ENCODE measurements at places on chromosomes 5 and 9.

DNA sequence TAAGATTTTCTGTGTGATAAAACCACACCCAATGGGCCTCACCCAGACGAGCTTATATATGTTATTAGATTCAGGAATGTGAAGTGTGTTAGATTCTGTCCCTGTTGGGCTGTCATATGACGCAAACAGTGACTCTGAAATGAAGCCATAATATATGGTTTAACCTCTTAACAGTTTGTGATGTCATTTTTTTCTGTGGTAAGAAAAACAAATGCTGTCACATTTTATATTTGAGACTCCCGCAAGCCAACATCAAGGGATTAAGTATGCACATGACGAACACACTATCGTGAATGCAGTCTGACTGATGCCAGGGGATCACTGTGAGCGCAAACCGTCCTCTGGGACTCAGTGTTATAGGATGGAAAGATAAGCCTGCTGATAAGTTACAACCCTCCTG, 321.7 kb downstream of the SH3GL2 start:
- DNase-seq = no peak

DNA sequence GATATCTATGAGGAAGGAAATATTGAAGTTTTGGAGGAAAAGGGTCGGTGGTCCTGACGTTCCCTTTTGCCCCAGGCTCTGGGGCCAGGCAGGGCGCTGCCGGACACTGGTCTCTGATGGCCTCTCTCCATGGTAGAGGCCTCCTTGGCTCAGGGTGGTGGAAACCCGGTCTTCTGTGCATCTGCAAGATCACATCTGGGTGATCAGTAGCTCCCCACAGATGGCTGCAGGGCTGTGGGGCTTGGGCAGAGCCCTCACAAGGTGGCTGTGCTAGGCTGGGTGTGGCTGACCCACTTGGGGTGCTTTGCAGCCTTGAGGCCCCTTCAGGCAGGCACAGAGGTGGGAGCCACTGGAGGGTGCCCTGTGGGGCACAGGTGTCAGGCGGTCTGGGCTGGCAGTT, 53.9 kb upstream of the RNU6ATAC start:
- DNase-seq = no peak

- no peak for DNase-seq
Measured at GRCh38 chr5:153987301-153987700, 51.4 kb downstream of the FAM114A2 start.

DNA sequence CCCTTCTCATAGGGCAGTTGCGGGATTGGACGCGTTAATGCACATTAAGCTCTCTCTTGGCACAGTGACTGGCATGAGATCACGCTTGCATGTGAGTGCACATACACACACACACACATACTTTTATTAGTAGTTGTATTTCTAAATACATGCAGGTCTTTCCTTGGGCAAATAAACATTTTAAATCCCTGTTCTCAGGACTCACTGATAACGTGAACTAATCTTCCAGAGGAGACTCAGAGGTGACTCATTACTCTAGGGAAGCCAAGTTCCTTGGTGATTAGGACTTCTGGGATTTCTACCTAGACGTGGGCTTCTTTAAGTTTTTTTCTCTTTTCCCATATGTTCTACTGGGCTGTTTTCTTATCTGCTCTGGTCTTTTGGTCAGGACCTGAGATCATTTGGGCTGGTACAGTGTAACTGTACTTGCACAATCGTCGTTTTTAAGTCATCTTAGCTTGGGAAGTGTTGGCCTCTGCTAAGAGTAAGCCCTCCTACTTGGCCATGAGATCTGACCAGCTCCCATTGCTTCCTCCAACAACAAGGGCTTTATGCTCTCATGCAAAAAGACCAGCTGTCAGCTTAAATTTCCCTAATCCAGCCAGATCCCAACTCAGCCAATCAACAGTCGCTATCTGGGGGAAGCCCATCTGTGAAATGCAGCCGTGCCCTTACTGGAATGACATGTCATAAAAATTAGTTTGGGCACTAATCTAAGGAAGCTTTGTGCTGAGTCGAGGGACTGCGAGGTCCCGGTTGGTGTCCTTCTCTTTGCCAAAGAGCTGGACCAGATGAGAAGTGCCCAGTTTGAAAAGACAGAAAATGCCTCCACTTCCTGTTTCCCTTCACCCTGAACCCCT, 176.4 kb upstream of the ANKRD55 start:
- no peak for DNase-seq

GRCh38 chr5:176739461-176740051, 70.8 kb upstream of the UNC5A start:
- no peak for DNase-seq

DNA sequence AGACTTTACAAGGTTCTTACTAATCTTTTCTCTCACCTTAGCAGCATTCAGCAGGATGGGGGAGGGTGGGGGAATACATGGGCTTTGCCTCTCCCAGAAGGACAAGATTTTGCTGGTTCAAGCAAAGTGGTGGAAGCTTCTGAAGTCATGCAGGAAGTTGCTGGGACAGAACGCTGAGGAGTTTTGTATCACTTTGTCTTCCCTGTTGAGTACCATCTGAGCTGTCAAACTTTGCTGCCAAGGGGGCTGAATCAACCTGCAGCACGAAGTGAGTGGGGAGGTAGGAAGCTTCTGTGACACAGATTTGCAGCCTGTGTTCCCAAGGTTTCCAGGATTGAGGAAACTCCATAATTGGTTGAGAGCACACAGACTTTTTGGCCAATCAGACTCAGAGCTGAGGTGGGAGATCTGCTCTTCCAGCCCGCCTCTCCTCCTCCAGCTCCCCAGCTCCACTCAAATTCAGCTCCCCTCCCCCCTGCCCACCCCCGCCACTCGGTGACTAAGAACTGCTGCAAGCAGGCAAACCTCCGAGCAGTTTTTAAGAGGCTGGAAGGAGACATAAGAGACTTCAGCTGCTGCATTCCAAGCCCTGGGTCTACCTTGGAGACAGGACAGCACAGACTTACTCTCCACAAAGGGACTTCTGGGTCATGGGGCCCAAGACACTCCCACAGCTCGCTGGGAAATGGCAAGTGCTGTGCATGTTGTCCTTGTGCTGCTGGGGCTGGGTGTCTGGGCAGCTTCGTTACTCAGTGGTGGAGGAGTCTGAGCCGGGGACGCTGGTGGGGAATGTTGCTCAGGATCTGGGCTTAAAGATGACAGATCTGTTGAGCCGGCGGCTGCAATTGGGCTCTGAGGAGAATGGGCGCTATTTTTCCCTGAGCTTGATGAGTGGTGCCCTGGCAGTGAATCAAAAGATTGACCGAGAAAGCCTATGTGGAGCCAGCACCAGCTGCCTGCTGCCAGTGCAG, at the start of gene PCDHGC5:
Gene PCDHGC5 (plus strand): TSS at position 491 of the 971 bp plus-strand sequence. CDS start 160 bp downstream, at position 651.
- no peak for DNase-seq

DNA sequence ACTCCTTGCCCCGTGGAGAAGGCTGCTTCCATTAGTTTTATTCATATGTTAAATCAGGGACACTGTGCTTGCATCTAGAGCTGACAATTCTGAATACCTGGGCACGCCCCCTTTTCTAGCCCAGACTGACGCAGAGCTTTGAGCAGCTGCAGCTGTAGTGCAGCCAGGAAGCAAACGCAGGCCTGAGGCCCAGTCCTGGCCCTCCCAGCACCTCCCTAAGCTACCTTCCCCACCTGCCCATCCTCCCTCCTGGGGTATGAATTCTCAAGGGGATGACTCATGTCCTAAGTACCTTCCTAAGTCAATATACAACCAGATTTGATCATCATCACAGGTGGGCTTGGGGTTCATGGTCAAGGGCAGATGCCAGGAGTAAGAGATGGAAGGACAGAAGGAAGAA, 3.5 kb downstream of the PHF19 start:
- no peak for DNase-seq

DNA sequence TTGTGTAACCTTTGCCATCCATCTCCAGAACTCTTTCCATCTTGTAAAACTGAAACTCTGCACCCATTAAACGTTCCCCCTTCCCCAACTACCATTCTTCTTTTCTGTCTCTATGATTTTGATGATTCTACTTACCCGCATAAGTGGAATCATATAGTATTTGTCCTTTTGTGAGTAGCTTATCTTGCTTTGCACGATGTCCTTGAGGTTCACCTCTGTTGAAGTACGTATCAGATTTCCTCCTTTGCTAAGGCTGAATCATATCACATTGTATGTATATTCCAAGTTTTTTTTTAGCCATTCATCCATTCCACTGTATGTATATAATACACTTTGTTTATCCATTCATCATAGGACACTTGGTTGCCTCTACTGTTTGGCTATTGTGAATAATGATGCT, 2.9 kb upstream of the RNF130 start:
- no peak for DNase-seq

DNA sequence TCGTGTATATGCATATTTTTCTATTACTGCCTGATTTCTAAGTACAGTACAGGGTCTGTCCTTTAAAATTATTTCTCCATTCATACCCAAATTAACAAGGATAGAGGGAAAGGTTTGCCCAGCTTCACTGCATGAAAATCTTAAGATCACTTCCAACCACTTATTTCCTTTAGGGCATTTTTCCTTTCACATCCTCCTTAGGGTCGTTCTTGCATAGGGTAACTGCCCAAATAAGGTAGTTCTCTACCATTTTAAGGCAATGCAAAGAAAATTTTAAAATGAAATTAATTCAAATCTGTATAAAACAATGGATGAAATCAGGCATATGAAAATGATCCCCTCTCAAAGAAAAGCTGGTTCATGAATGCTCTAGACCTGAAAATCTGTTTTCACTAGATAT, 4.1 kb upstream of the CDC20B start:
- no peak for DNase-seq

GRCh38 chr5:321726-322251, 275 bp downstream of the AHRR start:
- DNase-seq = no peak

GRCh38 chr5:180970336-180970735, 18.3 kb upstream of the BTNL3 start:
- no peak for DNase-seq

GRCh38 chr5:61002611-61003355, 57.8 kb downstream of the NDUFAF2 start:
- no peak for DNase-seq

DNA sequence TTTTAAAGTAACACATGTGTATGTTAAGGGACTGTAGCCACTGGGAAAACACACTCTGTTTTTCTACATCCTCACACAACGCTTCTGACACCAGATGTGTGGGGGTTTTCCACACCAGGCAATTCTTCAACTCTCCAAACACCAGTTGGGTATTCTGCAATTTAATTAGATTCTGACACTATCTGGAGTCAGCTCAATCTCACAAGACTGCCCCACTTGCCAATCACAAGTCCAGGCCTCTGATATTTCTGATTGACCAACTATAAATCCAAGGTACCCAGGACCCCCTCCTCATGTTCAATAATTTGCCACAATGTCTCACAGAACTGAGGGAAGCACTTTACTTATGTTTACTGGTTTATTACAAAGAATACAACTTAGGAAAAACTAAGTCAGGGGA, 60.5 kb upstream of the CTXN3 start:
- DNase-seq = no peak

DNA sequence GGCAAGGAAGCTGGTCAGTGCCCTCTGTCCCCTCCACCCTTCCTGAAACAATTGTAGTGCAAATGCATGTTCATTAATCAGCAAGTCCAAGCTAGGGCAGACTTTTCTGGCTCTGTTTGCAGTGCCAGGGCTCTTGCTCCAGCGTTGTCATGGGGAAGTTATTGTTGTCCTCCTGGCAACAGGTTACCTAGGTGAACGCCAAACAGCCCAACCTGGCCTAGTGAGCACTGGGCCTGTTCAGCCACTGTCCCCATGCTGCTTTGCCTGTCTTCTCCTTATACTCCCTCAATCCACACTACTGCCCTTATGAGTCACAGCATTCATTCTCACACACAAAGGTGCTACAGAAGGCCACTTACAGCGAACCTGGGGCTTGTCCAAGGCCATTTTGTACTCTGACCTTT, 34.5 kb upstream of the GLIS3 start:
- DNase-seq = no peak

- DNase-seq = no peak
Measured at GRCh38 chr9:71446473-71447411, 321.6 kb downstream of the CEMIP2 start.

DNA sequence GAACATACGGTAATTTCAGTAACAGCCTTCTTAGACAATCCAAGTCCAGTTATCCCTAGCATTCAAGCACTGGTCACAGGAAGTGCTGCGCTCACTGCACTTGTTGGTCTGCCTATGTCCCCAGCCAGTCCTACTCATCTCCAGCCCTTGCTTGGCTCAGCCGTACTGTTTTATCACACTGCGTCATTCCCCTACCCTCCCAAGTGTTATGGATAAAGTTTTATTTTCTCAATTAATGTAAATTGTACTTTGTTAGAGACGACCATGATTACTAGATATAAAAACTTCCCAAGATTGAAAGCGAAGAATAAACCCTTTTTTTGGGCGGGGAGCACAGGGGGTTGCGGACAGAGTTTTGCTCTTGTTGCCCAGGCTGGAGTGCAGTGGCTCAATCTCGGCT, 49.6 kb downstream of the LHFPL2 start:
- no peak for DNase-seq

GRCh38 chr9:5800969-5801738, 31.8 kb downstream of the ERMP1 start:
- DNase-seq = no peak

- DNase-seq = no peak
Measured at GRCh38 chr5:51908215-51908614, 525.0 kb downstream of the ISL1 start.

DNA sequence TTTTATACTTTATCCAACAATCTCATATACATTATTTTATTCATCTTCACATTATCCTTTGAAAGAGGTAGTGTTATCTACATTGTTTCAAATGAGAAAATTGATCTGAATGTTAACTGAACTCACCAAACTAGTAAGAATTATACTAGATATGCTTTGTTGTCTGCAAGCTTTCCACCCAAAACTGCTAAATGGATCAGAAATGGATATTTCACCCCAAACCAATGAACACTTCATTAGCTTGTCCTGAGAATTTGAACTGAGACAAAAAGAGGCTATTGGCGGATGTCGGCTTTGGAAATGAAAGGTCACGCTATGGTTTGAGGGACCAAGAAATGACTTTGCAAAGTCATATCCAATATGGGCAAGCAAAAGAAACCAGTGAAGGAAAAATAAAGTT, 201.9 kb upstream of the TRPM3 start:
- no peak for DNase-seq

DNA sequence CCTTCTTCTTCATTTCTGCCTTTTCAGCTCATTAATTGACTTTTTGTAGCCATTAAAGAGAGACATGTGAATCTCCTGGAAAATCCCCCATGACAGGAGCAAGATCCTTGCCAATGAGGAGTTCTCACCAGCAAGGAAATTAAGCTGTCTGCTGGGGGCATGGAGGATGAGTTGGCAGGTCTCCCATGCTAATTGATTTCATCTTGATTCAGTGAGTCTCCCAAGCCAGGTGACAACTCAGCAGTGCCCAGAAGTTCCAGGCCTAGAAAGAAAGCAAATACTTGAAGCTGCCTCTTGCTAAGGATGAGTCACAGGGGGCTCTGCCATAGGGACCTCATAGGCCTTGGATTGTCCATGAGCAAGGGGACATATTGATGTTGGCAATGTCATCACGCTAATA, 30.0 kb upstream of the ADRA1B start:
- DNase-seq = no peak

- peak; percentile 75 for DNase-seq
Measured at GRCh38 chr5:71887680-71888079, 168.6 kb downstream of the CARTPT start.

GRCh38 chr5:107669096-107670031, 1.4 kb downstream of the EFNA5 start:
- DNase-seq = no peak

All from Jurkat, Clone E6-1 (cell line).